ENCODE measurements at places on chromosomes 3 and 15.

DNA sequence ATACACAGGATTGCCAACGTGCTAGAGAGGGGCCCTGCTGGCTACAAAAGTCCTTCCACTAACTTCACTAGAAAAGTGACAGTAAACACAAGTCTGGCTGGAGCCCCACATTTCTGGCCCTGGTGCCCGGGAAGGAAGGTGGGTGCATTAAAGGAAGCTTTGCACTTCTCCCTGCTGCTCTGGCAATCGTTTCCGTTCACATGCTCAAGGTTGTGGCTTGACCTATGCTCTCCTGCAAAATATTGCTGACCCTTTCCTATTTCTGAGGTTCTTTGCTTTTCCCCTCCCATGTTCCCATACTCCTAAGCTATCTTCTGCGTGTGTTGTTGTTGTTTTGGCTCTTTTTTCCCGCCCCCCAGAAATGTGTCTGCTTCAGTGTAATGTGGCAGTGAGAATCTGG, 9.1 kb upstream of the CCR3 start:
- H3K27me3 ChIP-seq: peaks cover 2% of the 10 kb centered on the region
- no peak overlapping the region for H3K27ac ChIP-seq
- no peak for DNase-seq
- no peak overlapping the region for H3K4me3 ChIP-seq
- no peaks in the 10 kb centered on the region for H3K36me3 ChIP-seq

DNA sequence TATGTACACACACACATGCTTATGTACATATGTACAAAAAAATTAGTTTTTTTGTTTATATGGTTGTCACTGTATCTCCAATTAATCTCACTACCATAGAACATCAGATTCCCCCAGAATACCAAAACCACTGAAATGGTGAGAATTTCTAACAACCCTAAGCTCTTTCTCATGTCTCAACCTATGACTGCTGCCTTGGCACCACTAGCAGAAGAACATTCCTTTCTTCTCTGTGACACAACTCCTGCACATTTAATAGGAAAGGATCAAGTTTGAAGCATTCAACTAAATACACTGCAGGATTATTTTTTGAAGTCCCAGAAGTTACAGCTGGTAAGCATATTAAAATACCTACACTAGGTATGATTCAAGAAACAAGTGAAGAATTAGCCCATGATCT, 109.6 kb downstream of the FAM174B start:
- no peaks in the 10 kb centered on the region for H3K4me1 ChIP-seq
- no peak for DNase-seq
- H3K36me3 ChIP-seq: no peaks in the 10 kb centered on the region
- no peak overlapping the region for H3K4me3 ChIP-seq
- H3K27ac ChIP-seq: no peak overlapping the region
- H3K27me3 ChIP-seq: peaks cover 7% of the 10 kb centered on the region

DNA sequence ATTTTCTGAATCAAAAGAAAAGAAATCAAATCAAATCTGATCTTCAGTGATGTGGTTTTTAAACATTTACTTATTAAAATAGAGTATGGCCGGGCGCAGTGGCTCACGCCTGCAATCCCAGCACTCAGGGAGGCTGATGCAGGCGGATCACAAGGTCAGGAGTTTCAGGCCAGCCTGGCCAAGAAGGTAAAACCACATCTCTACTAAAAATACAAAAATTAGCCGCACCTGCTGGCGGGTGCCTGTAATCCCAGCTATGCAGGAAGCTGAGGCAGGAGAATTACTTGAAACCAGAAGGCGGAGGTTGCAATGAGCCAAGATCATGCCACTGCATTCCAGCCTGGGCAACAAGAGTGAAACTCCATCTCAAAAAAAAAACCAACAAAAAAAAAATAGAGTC, 169.1 kb downstream of the ULK4 start:
- peaks cover 23% of the 10 kb centered on the region for H3K36me3 ChIP-seq
- no peaks in the 10 kb centered on the region for H3K27me3 ChIP-seq
- no peak for DNase-seq

DNA sequence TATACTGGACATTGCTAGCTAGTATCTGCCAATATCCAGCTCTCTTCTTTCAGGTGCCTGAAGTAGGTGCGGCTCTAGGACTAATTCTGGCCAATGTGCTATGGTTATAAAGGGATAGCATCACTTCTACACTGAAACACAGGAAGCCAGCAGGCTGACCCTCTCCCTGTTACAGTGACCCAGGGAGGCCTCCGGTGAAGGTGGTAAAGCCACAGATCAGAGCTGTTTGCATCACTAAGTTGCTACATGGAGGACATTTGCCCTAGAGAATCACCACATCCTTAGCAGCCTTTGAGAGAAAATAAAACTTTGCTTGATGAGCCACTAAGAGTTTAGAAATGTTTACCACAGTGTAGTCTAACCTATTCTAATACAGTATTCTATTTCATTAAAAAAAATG, 161.4 kb downstream of the CHST2 start:
- H3K27ac ChIP-seq: peak overlapping the region; percentile 95
- H3K27me3 ChIP-seq: peaks cover 4% of the 10 kb centered on the region
- peak overlapping the region; percentile 73 for H3K4me3 ChIP-seq
- no peaks in the 10 kb centered on the region for H3K36me3 ChIP-seq

DNA sequence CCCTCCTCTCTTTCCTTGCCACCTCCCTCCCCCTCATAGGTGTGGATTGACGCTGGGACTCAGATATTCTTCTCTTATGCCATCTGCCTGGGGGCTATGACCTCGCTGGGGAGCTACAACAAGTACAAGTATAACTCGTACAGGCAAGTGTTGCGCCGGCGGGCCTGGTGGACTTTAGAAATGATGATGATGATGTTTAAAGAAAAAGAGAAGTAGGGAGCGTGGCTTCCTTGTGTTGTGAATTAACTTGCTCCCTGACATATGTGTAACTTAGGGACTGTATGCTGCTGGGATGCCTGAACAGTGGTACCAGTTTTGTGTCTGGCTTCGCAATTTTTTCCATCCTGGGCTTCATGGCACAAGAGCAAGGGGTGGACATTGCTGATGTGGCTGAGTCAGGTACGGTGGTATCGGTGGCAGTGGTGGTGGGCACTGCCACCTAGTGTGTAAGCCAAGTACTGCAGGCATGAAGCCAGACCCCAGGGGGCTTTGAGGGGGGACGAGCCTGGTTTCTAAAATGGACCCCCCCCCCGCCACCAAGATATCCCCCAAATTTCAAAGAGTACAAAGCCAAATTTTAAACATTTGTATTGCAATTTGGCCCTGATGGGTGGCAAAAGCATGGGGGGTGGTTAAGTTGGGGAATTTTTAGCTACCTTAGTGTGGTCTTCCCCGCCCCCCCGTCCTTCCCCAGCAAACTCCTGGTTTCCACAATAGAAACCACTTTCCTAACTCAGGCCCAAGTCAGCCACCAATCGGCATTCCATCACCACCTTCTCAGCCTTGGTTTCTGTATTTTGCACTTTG, 65.6 kb downstream of the SLC6A6 start:
- no peak overlapping the region for H3K27ac ChIP-seq
- peaks cover 2% of the 10 kb centered on the region for H3K4me1 ChIP-seq
- peaks cover 17% of the 10 kb centered on the region for H3K36me3 ChIP-seq
- H3K27me3 ChIP-seq: no peaks in the 10 kb centered on the region
- H3K4me3 ChIP-seq: no peak overlapping the region

DNA sequence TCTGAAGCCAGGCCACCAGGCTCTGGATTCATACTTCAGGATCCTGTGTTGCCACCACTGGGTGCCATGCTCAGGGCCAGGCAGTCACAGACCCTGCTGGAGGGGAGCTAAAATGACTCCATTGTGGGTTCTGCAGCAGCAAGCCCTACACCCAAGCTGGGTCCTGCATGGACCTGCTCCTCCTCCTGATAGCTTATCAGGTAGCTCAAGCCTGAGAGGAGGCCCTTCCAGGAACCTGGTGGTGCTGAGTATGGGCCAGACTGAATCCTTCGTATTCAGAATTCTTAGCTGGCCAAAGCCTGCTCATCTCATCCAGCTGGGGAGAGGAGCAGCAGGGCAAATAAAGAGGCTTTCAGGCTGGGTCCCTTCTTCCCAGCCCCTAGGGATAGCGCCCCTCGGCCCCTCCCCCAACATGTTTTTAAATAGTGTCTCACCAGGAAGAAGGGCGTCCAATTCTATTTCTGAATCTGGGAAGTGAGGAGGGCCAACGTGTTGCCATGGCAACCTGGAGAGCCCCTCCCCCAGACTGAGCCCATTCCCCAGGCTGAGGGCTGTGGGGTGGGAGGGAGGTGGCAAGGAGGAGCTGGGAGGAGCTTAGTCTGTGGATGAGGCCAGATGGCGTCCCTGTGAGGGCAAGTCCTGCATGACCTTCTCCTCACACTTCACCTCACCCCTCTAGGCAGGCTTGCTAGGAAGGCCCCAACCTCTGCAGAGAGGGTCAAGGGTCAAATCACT, 11.0 kb upstream of the CAMKV start:
- no peaks in the 10 kb centered on the region for H3K27me3 ChIP-seq
- H3K27ac ChIP-seq: no peak overlapping the region
- no peak for DNase-seq
- H3K4me3 ChIP-seq: no peak overlapping the region
- H3K4me1 ChIP-seq: no peaks in the 10 kb centered on the region

GRCh38 chr15:74334127-74334526, 33.3 kb downstream of the CYP11A1 start:
- peaks cover 1% of the 10 kb centered on the region for H3K4me1 ChIP-seq
- no peak for DNase-seq
- H3K27me3 ChIP-seq: peaks cover 1% of the 10 kb centered on the region
- no peaks in the 10 kb centered on the region for H3K36me3 ChIP-seq
- no peak overlapping the region for H3K27ac ChIP-seq
- no peak overlapping the region for H3K4me3 ChIP-seq

DNA sequence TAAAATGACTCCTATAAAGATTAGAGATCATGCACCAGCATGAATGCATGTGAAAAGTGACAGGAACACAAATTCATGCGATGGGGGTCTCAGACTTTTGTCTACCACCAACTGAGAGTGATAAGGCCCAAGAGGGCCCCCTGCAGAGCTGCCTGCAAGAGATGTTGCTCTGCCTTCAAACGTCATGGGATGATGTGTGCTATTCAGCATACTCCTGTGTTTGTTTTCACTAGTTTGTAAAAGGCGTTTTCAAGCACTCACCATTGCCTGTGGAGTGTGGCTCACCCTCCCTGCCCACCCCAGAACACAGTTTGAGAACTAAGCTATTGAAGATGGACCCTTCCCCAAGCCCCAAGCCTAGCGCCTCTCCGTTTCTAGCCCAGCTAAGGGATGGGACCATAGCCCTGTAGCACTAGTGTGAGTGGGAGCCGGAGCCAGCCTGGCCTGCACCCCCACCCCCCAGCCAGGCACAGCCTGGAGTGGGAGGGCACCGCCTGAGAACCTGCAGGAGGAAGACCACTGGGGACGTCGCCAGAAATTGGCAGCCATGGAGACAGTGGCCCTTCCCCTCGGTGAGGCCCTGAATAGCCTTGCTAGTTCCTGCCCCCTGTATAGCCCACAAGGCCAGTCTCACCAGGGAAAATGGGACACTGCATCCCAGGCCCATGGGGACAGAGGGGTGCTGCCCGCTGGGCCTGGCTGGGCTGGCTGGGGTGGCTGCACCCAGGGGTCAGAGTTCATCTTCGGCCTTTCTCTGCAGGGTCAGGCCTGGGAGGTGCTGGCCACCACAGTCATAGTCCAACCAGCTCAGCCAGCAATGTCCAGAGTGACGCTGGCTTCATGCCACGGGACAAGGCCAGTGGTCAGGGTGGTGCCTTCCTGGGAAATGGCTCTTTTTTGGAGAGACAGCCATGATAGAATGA, 22.6 kb upstream of the KLF13 start:
- no peak overlapping the region for H3K27ac ChIP-seq
- H3K4me3 ChIP-seq: no peak overlapping the region
- DNase-seq: no peak
- H3K27me3 ChIP-seq: peaks cover 4% of the 10 kb centered on the region
- no peaks in the 10 kb centered on the region for H3K4me1 ChIP-seq

- H3K4me3 ChIP-seq: no peak overlapping the region
- H3K27me3 ChIP-seq: peaks cover 5% of the 10 kb centered on the region
- no peaks in the 10 kb centered on the region for H3K36me3 ChIP-seq
- no peak for DNase-seq
- no peak overlapping the region for H3K27ac ChIP-seq
Measured at GRCh38 chr3:194856296-194856695, 170.6 kb downstream of the FAM43A start.

DNA sequence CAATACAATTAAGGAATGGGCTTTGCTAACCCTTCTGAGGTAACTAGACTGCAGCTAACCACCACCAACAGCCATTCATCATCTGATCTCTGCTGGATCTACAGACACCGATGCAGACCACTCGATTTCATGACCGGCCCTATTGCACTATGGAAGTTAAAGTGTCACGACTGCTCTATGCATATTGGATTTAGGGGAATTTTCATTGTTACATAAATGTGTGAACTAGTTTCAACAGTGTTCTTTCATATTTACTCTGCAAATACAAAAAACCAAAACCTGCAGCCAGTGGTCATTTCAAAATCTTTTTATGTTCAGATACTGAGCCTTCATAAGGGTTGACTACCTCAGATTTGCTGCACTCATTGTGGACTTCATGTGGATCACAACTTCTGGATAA, 14.5 kb downstream of the CDV3 start:
- peaks cover 3% of the 10 kb centered on the region for H3K36me3 ChIP-seq
- no peaks in the 10 kb centered on the region for H3K27me3 ChIP-seq
- no peak overlapping the region for H3K4me3 ChIP-seq
- DNase-seq: no peak

DNA sequence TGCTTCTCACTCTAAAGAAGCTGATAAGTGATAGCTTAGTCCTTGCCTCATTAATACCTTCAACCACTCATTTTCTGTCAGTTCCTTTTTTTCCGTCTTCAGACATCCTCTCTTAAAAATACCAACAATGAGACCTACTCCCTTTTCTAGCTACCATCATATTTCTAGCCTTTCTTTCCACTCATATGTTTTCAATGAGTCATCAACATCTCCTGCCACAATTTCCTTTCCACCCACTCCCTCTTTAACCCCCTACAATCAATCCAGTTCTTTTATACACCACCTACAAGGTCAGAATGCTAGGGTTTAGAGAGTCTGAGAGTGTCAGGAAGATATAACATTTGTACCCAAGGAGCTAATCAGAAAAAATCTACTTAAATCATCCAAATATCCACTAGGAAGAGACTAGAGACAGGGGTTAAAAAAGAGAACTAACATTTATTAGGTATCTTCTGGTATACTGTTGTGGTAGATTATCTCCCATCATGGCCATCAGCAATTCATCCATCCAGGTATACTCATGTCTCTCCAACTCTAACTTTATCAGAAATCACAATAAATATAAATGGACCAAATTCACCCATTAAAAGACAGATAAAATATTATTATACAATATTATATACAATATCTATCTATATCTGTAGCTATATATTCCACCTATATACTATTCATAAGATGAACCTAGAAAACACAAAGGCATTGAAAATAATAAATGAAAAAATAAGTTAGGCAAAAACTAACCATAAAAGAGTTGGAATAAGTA, 42.5 kb downstream of the MYLK start:
- no peak for DNase-seq
- H3K4me3 ChIP-seq: no peak overlapping the region
- no peaks in the 10 kb centered on the region for H3K36me3 ChIP-seq
- H3K4me1 ChIP-seq: no peaks in the 10 kb centered on the region
- peaks cover 2% of the 10 kb centered on the region for H3K27me3 ChIP-seq

Measured in immature natural killer cell (primary cell).